ENCODE measurements at places on chromosomes 1 and 21.

GRCh38 chr1:59355361-59355760 is 58.5 kb downstream of the FGGY start:
- DNase-seq, result no peak

DNA sequence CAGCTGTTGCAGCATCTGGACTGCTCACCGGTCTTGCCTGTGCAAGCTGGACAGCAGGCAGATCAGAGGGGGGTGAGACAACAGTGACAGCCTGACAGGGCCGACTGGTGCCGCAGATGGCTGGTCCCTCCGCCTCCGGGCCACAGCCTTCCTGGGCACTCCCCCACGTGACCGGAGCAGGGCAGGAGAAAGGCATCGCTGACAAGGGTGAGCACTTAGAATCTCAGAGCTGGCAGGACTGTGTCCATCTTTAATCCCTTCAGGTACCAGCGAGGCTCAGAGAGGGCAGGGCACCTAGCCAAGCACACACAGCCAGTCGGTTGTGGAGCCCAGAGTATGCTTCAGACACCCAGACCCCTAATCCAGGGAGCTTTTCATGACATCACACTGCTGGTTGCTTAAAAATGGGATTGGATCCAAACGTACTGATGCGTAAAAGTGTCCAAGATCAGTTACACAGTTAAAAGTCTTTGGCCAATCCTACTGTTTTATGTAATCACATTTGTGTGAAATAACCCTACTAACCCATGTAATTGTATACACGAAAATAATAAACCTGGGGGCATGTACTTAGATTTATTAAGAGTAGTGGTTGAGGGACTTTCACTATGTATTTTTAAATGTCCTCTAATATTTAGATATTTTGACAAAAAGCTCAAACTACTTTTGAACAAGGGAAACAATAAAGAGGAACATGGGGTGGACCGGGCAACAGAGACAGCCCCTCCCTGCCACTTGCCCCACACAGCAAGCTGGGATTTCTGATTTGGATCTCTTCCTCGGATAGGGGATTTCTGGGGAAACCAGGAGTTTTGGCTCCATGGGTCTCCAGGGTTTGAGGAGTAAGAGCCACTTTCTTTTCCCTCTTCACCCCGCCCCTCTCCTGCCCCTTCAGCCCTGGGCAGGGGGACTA is 758 bp upstream of the CNTN2 start:
- no peak for DNase-seq

DNA sequence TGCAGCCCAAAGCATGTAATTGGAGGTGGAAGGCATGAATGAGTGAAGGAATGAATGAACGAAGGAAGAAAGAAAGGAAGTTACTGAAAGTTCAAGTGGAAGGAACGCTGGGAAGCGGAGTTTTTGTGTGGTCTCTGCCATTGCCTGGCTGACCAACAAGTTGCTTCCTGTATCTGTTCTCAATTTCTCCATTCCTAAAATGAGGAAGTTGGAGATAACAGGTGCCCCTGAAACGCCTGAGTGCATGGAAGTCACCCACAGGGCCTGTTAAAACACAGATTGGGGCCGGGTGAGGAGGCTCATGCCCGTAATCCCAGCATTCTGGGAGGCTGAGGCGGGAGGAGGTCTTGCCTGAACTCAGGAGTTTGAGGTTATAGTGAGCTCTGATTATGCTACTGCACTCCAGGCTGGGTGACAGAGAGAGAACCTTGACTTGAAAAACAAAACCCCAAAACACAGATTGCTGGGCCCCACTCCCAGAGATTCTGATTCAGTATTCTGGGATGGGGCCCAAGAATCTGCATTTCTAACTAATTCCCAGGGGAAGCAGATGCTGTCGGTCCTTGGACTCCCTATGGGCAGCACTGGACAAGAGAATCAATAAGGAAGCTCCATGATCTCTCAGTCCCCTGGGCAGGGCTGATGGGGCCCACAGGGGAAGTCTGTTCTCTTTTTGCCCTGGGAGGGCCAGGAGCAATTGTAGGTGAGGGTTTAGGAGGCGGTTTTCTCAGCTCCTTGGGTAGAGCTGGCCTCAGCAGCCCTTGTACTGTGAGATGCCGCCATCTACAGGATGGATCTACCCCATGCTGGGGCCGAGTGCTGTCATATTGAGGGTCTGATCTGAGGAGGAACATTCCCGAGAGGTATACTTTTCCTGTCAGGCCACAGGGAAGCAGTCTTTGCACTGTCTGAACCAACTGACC is 3.3 kb upstream of the CNR2 start:
- peak; percentile 51 for DNase-seq

DNA sequence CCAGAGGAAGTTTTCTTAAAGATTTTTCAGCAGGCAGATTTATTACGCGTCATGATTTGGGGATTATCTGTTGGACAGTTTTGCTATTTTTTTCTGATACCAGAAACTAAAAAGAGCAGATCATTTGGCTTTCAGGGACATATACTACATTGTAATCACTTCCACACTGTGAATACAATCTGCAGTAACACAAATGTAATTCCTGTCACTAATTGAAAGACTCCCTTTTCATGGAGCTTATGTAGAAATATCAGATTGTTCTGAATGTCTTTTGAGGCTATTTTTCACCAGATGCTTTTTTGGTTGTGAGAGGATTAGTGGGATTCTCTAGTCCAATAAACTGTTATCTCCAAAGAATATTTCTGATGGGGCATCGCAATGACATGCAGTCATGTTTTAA is 464.2 kb downstream of the DISC1 start:
- DNase-seq, result no peak

DNA sequence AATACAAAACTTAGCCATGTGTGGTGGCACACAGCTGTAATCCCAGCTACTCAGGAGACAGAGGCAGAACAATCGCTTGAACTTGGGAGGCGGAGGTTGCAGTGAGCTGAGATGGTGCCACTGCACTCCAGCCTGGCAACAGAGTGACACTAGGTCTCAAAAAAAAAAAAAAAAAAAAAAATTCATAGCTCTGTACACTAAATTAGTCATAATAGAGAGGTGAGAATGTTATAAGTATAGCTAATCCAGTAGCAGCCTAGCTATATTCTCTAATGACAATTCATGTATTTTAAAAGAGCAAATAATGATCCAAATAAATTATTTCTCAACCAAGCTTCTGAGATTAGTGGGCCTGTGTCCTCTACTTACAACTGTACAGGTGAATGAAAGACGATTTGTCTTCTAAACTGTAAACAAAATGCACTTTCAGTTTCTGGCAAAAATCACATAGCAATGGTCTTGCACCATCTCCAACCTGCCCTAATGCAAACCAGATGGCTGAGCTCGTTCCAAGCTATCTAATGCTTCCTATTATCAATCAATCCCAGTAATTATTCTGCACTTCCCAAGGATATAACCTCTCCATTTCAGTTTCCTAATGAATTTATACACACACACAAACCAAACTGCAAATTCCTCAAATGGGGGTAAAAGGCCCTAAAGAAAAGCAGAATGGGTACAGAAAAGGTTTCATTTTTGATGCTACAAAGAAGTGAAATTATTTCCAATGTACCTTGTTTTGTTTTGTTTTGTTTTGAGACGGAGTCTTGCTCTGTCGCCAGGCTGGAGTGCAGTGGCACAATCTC is 56.5 kb downstream of the GATAD2B start:
- DNase-seq, result no peak

- no peak for DNase-seq
Measured at GRCh38 chr1:207826557-207827487, 75.0 kb downstream of the CD46 start.

- no peak for DNase-seq
Measured at GRCh38 chr21:45995686-45996179, 14.2 kb downstream of the COL6A1 start.

DNA sequence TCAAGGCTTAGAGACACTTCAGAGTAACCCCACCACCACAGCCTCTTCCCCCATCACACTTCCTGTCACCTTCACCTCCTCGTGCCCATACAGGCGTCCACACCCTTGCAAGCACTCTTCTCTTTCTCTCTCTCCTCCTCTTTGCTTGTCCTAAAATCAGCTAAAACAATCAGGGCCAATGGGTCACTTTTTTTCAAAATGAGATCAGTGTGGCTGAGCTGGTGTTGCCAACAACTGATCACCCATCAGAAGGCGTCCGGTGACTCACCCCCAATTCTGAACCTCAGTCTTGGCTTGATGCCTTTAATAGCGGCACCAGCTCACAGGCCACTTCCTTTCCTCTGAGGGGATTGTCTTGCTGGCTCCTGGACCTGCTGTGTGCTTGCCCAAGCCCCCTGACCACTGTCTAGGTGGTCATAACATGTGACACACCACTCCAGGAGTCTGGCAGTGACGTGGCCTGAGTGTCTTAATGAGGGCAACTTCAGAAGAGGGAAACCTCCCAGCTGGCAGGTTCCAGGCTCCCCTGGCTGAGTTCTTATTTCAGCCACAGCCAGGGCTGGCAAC is 1.6 kb downstream of the DRAXIN start:
- no peak for DNase-seq

DNA sequence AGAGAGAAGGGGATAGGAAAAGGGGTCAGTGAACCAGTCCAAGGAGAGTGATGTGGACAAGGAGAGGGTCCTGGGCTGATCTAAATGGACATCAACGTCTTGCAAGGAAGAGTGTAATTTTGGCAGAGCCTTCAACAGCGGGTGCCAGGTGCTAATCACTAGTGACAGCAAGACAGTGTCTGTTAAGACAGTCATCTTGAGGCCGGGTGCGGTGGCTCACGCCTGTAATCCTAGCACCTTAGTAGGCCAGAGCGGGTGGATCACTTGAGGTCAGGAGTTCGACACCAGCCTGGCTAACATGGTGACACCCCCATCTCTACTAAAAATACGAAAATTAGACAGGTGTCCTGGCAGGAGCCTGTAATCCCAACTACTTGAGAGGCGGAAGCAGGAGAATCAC is 12.2 kb upstream of the PADI6 start:
- DNase-seq, result no peak

DNA sequence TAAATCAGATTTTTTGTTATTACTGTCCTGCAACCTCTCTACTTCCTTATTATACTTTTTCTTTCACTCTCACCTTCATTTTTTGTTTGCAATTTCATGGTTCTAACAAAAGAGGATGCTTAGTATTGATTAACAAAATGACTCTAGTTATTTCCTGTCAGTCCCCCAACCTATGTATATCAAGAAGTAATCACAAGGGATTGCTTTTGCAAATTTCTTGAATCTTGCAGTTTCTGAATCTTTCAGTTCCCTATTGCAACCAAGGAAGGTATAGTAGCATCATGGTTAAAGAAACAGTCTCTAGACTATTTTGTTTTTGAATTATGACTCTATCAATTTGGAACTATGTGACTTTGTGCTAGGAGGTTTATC is 446.9 kb downstream of the NEGR1 start:
- DNase-seq, result no peak

DNA sequence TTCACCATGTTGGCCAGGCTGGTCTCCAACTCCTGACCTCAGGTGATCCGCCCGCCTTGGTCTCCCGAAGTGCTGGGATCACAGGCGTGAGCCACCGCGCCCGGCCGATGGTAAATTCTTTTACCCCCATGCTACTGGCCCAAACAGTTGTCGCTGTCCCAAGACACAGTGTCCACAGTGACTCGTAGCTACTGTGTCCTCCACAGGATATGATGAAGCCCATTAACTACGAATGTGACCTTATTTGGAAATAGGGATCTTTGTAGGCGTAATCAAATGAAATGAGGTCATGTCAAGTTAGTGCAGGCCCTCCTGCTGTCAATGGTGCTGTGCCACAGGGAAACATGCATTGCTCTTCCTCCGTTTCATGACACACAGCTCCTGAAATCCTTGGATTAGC is 8.5 kb downstream of the FNDC10 start:
- DNase-seq, result no peak

- no peak for DNase-seq
Measured at GRCh38 chr1:35680271-35680670, 38.4 kb downstream of the C1orf216 start.

DNA sequence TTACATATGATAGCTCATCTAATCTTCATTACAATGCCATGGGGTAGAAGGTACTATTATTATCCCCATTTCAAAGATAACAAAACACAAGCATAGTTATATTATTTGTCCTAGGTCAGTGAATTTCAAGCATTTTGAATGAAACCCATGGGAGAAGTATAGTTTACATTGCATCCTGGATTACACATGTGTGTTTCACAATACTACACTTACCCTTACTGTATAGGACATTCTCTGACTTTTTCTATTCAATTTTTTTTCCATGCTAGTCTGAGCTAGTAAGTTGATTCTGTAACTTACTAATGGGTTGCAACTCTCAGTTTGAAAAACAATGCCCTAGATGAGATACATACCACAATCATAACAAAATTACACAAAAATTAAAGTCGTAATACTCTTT is 8.7 kb upstream of the GPX7 start:
- DNase-seq, result no peak

DNA sequence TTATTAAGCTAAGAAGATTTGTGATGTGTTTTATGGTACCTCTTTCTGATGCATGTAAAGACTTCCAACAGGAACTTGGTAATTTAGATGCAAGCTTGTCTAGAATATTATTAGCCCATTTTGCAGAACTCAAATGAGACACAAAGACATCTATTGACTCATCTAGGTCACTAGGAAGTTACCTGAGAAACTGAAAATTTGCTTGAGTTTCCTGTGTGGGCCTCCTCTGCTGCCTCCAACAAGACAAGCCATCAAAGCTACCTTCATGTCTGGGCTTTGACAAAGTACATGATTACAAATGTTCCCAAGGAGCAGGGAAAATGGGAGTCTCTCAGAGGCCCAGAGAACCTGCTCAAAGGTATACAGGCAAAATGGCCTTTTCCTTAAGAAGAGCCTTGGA is 5.6 kb downstream of the RUNX1 start:
- no peak for DNase-seq

DNA sequence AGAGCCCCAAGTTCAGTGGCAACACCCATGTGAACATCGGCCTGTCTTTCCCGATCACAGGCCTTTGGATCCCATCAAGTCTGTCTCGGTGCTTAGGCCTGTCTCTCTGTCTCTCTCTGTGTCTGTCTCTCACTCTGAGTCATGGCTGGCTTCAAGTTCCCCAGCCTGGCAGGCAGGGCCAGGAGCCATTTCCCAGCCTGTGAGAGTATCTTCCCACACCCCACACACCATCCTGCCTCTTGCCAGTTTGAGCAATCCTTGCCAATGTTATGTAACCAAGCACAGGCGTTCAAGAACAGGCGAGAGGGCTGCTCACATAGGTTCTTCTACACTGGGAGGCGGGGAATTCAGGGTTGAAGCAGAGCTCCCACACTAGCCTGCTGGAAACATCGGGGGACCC is 70.0 kb upstream of the TMEM51 start:
- DNase-seq, result no peak

GRCh38 chr1:77313491-77313890 is 31.7 kb downstream of the AK5 start:
- no peak for DNase-seq

GRCh38 chr1:82836213-82836972 is 1035.7 kb downstream of the ADGRL2 start:
- DNase-seq, result no peak
